ENCODE measurements at places on chromosomes 6 and 20. TPM values are rescaled to one million over a fixed set of nuclear protein-coding genes. Genes with fewer than 3 reads are reported as not detected.

The PLN gene
- not detected for total RNA-seq

The REPS1 gene
- total RNA-seq = 68.3 TPM

DNA sequence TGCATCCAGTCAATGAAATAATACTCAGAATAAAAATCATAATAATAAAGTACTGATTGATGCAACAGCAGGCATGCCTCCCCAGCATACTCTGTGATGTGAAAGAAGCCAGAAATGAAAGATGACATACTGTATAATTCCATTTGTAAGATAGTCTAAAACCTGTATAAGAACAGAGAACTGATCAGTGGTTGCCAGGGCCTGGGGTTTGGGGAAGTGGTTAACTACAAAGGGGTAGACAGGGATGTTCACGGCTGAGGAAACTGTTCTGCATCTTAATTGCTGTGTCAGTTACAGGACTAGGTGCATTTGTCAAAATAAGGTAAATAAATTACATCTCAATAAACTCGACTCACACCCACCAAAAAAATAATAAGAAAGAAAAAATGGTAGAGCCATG is 81.3 kb upstream of the BMP2 start:
- DNase-seq = no peak

DNA sequence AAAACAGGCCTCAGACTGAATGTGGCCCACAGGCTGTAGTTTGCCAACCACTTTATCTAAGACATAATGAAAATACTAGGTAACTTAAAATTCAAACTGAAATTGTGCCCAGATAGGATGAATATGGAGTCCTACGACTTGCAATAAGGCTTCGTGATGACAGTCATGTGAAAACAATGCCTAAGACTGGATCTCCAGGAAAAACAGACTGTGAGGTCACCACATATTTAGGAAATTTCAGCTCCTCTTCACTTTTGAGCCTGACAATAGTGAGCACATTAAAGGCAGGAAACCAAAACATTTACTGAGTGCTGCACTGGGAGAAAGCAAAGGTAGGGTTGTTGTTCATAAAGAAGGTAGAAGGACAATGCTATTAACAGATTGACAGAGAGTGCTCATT is 50.0 kb downstream of the RTN4IP1 start:
- DNase-seq = no peak

GRCh38 chr20:62241506-62241905 is 3.2 kb downstream of the OSBPL2 start:
- DNase-seq = no peak

DNA sequence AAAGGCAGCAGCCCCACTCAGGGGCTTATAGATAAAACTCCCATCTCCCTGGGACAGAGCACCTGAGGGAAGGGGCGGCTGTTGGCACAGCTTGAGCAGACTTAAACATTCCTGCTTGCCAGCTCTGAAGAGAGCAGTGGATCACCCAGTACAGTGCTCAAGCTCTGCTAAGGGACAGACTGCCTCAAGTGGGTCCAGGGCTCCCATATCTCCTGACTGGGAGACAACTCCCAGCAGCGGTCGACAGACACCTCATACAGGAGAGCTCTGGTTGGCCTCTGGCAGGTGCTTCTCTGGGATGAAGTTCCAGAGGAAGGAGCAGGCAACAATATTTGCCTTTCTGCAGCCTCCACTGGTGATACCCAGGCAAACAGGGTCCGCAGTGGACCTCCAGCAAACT is 810.1 kb downstream of the EYS start:
- no peak for DNase-seq

GRCh38 chr6:154001494-154002285 is 37.4 kb upstream of the OPRM1 start:
- DNase-seq = no peak
